Osteocyte (in vitro differentiated cells): ENCODE measurements at places on chromosomes 4 and X.

DNA sequence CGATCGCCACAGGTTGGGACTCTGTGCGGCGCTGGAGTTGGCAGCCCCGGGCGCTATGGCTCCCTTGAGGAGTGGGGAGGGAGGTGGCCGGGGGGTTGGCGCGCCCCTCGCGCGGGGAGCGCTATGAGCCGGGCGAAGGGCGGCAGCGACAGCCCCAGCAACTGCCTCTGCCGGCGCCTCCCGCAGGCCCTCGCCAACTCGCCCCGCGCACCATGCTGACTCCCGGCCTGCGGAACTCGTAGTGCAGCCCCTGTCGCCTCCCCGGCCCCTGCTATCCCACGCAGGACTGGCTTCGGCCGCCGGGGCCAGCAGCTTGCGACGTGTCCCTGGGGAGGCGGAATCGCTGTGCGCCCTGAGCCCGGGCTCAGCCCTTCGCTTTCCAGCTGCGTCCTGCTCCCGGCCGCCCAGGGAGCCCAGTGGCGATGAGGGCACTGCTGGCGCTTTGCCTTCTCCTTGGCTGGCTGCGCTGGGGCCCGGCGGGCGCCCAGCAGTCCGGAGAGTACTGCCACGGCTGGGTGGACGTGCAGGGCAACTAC lies 415 bp downstream of the SHISA3 start:
- DNase-seq, result peak; percentile 85

GRCh38 chrX:155662282-155662681 lies 49.5 kb upstream of the TMLHE start:
- no peak for DNase-seq

DNA sequence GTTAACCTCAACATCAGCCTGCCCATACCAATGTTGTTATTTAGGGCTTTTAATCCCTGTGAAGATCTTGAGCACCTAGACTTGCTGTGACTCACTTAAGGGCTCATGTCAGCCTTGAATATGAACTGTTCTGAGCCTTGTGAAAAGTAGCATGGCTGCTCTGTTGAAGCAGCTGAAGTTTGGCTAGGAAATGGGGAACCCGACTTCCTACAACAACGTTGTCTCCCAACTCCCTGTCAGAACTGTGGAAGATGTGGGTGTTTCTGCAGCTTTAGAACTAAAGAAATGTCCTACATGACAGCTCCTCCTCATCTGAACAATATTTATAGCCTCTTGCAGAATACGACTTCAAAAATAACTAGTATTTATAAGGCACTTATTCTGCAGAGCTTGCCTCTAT lies 27.5 kb downstream of the STOX2 start:
- DNase-seq, result no peak

DNA sequence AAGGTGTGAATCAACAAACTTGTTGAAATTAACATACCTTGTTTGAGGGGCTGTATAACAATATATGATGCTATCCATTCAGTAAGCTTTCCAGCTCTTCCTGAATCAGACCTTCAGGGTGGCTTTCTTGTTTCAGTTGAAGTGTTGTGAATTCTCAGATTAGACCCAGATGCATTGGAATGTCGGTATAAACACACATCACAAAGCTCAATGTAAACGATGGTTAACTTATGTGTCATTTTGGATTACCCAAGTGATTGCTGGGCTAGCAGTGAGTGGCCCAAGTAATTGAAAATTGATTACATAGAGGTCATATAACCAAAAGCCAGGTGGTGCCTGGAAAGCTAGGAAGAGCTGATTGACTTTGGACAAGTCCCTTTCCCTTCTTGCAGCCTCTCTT lies 115.0 kb downstream of the SHROOM4 start:
- DNase-seq, result no peak

GRCh38 chr4:53089936-53090729 lies 228.0 kb downstream of the RASL11B start:
- DNase-seq, result no peak

- DNase-seq, result no peak
Measured at GRCh38 chr4:167868163-167868562, 224.2 kb upstream of the ANXA10 start.

DNA sequence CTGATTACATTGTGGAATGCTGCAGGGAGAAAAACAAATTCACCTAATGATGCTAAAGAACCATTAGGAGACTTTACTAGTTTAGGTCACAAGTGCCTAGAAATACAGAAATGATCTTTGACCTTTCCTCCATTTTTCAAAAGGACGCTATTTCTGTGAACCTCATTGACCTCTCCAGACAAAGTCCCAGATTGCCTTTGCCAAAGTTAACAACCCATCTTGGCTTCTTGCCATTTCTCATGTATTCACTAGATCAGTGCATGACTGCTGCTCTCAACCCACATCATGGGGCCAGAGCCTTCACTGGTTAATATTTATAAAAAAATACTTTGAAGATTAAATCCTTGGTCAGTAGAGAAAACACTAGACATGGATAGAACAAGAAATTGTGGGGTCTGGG lies 19.9 kb upstream of the AR start:
- DNase-seq, result no peak

GRCh38 chrX:119512146-119512800 lies 44.0 kb downstream of the SLC25A5 start:
- DNase-seq, result no peak

DNA sequence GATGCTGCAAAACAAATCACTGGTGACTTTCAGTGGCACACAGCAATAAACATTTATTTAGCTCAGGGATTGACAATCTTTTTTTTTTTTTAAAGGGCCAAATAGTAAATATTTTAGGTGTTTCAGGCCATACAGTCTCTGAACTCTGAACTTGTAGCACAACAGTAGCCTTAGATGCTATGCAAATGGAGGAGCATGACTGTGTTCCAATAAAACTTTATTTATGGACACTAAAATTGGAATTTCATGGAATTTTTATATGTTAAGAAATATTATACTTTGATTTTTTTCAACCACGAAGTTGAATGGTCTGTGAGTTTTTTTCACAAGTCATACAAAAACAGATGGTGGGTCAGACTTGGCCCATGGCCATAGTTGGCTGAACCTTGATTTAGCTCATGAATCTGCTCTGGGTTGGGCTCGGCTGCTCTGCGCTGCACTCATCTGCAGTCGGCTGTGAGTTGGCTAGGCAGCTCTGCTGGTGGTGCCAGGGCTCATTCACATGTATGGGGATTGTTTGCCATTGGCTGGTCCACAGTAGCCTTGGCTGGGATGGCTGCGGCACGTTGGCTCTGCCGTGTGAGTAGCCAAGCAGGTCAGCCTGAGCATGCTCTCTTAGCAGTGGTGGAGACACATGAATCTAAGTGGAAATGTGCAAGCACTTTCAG lies 231.7 kb upstream of the PGRMC2 start:
- DNase-seq, result no peak

- DNase-seq, result no peak
Measured at GRCh38 chrX:37815366-37815765, 32.0 kb downstream of the DYNLT3 start.

DNA sequence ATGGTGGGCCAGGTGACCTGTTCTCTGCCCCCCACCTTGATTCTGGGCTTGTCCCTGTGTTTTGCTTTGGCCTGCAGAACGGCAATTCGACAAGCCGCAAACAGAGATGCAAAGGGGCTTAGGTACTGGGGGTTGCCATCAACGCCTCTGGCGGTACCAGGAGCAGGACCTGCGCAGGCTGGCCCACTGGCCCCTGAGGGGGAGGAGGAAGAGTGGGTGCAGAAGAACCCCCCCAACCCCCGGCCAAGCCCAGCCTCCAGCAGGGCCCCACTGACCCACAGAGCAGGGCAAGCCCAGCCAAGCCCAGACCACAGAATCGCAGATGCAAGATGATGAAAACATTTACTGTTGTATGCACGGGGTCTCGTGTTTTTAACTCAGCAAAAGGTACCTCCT lies 89.4 kb downstream of the PPP2R2C start:
- DNase-seq, result no peak

DNA sequence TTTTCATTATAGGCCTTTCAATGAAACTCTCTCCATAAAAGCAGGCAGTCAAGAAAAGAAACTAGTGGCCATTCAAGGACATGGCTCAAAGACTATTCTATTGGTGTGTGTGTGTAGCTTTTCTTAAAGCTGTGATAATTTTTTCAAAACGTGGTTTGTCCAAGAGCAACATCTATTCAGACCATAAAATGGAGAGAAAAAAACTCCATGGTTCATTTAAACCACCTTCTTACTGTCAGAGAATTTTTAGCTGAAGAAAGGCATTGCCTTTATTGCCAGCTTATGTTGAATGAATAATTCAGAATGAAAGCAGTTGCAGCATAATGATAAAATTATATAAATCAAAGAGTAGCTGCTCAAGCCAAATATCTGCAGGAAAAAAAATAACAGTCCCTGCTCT lies 325.5 kb downstream of the PCDH18 start:
- DNase-seq, result no peak

- DNase-seq, result no peak
Measured at GRCh38 chr4:172514801-172515200, 653.8 kb upstream of the GALNT7 start.

DNA sequence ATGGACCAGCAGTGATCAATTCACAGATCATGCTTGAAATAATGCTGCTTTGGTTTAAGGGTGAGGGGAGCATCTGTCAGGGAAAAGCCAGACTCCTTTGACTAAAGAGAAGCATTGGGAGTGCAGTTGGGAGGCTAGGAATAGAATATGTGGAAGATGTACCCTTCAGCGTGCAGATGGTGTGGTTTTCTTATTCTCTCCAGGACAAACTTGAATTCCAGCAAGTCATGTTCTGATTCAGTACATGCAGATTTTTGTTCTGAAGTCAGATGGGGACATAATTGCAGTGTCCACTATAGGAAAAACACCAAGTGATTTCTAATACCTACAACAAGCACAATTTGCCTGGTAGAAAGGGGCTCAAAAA lies 99.0 kb upstream of the LIMCH1 start:
- DNase-seq, result no peak

- DNase-seq, result no peak
Measured at GRCh38 chr4:122293374-122294365, 85.1 kb upstream of the ADAD1 start.

DNA sequence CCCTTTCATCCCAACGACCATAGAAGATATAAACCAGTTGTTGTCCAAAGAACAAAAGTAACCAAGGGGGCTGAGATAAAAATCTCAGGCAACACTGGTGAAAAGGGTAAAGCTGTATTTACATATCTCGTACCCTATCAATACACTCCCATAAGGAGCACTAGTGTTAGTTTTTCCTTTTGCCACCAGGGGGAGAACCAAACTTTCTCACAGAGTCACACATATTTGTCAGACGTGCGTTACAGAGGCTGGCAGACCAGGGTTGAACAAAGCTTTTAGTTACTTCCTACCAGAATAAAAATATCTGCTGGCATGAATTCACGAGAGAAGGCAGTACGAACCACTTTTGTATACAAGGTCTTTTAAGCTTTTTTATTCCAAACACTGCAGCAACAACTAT lies 88.3 kb downstream of the AMELX start:
- no peak for DNase-seq

- no peak for DNase-seq
Measured at GRCh38 chr4:6562931-6563901, 11.8 kb upstream of the MAN2B2 start.

- no peak for DNase-seq
Measured at GRCh38 chr4:139509727-139510410, 46.1 kb downstream of the SETD7 start.

DNA sequence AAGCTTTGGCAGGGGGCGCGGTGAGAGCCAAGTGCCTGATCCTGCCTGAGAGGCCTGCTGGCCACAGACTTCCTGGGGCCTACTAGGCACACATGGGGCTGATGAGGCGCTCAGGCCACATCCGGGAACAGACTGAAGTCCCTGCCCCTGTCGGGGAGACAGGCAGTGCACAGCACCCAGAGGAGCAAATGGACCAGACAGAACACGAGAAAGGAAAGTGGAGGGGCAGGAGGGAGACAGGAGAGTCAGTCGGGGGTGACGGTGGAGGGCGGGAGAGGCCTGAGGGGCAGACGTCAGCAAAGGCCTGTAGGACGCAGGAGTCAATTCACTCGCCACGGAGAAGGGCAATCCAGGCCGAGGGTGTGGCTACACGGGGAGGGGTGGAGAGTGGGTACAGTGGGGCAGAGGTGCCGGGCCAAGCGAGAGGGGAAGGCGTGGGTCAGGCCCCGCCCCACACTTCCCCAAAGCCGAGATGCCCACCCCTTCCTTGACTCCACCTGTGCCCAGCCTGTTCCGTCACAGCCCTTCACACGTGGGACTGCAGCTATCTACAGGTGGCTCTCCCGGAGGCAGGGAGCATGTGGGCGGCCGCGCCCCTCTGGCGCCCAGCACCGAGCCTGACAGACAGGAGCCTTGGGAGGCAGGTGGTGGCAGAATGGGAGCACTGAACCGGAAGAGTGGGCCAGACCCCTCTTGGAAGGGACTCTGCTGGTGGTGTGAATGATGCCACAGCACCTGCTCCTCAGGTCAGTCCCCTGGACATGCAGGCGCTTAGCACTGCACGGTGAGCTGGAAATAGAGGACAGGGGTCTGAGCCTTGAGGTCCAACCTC lies 20.5 kb downstream of the NOP14 start:
- DNase-seq, result no peak

- no peak for DNase-seq
Measured at GRCh38 chr4:2078584-2078983, 19.5 kb downstream of the NAT8L start.

- DNase-seq, result no peak
Measured at GRCh38 chrX:155048977-155049619, 21.8 kb downstream of the CMC4 start.

- no peak for DNase-seq
Measured at GRCh38 chr4:98166025-98166730, 22.9 kb upstream of the STPG2 start.

DNA sequence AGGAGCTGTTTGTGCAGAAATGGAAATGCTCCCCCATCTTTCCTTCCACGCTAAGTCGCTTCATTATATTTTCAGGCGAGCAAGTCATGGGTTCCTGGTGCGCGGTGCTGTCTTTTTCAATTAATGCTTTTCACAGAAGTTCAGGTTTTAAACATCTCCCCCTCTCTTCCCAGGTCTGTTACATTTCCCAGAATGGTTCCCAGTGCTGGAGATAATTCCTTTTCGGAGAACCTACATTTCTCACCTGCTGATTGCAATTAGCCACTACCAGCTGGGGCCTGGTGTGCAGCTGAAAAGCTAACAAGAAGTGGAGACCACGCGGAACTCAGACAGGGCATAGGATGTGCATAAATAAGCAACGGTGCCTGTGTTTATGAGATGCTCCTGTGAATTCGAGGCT lies 217.8 kb downstream of the MID1IP1 start:
- DNase-seq, result no peak

GRCh38 chr4:148441624-148441985 lies 609 bp downstream of the NR3C2 start:
- DNase-seq, result no peak

GRCh38 chr4:126081336-126081735 lies 766.6 kb downstream of the FAT4 start:
- no peak for DNase-seq

- DNase-seq, result peak; percentile 87
Measured at GRCh38 chr4:76589872-76590797, 155.1 kb downstream of the SHROOM3 start.

DNA sequence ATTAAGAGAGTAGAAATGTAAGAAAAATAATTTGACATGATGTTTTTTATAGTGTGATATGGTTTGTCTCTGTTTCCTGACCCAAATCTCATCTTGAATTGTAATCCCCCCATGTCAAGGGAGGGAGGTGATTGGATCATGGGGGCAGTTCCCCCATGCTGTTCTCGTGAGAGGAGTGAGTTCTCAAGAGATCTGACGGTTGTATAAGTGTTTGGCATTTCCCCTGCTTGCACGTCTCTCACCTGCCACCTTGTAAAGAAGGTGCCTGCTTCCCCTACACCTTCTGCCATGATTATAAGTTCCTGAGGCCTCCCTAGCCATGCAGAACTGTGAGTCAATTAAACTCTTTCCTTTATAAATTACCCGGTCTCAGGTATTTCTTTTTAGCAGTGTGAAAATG lies 34.8 kb upstream of the EXOC1L start:
- DNase-seq, result no peak

- DNase-seq, result no peak
Measured at GRCh38 chrX:10549280-10549679, 71.1 kb downstream of the MID1 start.
